EH (cell line): ENCODE measurements at places on chromosomes 2 and 18.

GRCh38 chr2:232674491-232674890 lies 22.6 kb upstream of the GIGYF2 start:
- DNase-seq: no peak

DNA sequence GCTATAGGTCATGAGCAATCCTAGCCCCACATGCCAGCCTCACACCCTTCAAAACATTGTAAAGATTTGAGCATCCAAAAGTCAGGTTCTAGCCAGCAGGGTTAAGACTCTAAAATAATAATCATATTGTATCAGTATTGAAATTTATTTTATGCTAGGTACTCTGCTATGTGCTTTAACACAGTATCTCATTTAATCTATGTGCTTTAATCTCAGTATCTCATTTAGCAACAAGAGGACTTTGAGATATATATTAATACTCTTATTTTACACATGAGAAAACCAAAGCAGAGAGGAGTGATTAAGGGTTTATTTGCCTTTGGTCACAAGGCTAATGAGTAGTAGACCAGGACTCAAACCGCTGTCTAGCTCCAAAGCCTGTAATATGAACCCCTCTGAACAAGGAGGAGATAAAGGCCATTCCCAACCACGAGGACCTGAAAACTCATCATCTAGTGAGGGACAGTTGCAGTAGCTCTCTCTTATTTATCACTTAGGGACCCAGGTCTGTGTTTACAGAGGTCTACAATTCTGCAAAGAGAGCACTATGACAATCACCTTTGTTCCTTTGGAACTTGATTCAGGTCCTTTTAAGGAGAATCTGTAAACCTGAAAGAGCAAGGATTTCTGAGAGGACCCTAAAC lies 116.5 kb upstream of the SERTAD2 start:
- peak; percentile 60 for DNase-seq

GRCh38 chr2:239399433-239399920 lies 1.3 kb downstream of the HDAC4 start:
- peak; percentile 27 for DNase-seq

- no peak for DNase-seq
These were observed 81.6 kb downstream of the AOX1 start for GRCh38 chr2:200667413-200667812.

DNA sequence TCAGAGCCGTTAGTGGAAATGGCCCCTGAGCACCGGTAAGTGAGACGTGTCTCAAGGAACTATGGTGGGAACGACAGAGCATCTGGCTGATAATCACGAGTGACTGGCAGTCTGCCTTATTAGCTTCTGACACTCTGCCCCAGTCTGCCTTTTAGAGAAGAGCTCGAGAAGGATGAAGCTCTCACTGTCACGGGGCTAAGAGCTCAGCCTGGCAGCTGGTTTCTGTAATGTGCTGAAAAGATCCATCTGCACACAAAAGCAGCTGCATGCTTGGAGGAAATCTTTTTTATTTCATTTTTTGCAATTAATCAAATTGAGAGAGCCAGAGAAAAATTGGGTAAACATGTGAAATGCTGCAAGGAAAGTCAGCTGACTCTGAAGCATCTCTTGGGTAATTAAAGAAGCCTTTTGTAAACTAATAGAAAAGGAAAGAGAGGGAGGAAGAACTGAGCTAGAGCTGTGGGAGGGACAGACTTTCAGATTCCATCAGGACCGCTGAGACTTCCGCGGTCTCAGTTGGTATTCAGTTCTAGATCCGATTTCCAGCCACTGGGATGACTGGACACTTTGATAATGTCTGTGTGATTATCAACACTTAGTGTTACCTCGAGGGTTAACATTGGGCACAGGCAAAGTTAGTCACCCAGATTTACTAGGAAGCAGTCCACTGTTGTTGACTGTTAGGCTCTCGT lies 24.4 kb downstream of the MBP start:
- DNase-seq: peak; percentile 93

GRCh38 chr18:48923746-48924629 lies 26.8 kb downstream of the SMAD7 start:
- peak; percentile 83 for DNase-seq

DNA sequence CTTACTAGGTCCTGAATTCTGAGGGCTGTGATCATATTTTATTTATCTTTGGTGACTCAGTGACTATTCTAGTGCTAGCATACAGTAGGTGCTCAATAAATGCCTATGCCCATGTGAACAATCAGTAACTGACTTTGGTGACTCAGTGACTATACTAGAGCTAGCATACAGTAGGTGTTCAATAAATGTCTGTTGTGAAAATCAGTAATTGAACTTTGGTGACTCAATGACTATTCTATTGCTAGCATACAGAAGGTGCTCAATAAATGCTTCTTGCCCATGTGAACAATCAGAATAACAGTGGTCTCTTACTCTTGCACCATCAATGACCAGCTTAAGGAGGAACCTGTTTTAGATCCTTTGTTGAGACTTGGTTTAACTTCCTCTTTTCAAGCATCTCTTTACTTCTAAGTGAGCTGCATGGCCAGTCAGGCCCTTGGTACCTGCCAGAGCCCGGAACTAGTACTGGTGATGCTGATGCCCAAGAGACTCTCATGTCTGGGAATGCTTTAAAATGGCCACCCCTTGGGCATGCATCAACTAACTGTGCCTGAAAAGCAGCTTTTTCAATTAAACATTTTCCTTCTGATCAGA lies 214.9 kb upstream of the SPRED2 start:
- DNase-seq: no peak

DNA sequence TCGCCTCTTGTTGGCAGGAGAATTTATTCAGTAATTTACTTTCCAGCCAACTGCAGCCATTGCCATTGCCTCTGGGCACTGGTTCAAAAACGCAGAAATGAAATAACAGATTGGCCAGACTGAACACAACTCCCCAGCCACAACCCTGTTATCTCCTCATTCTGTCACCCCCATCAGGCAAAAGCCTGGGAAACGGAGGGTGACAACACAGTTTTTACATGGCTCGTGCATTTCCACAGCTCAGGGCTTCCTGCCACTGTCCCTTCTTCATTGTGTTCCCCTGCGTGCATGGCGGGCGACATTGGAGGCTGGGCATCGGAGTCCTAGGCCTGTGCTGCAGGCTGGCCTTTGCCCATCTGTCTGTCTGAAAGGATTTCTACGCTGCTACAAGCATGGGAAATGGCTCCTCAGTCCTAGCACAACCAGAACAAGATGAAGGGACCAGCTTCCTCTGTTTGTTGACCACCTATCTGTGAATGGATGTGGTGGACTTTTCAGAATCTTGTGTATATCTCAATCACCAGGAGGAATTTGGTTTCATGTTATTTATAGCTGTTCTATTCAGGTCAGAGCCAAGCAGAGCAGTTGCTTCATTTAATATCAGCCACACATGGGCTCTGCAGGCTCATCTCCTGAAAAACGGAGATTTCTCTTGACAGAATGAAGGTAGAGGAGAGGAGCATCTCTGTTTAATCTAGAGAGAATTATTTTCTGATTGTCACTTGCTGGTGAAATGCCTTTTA lies 107.0 kb downstream of the MGAT5 start:
- DNase-seq: no peak

DNA sequence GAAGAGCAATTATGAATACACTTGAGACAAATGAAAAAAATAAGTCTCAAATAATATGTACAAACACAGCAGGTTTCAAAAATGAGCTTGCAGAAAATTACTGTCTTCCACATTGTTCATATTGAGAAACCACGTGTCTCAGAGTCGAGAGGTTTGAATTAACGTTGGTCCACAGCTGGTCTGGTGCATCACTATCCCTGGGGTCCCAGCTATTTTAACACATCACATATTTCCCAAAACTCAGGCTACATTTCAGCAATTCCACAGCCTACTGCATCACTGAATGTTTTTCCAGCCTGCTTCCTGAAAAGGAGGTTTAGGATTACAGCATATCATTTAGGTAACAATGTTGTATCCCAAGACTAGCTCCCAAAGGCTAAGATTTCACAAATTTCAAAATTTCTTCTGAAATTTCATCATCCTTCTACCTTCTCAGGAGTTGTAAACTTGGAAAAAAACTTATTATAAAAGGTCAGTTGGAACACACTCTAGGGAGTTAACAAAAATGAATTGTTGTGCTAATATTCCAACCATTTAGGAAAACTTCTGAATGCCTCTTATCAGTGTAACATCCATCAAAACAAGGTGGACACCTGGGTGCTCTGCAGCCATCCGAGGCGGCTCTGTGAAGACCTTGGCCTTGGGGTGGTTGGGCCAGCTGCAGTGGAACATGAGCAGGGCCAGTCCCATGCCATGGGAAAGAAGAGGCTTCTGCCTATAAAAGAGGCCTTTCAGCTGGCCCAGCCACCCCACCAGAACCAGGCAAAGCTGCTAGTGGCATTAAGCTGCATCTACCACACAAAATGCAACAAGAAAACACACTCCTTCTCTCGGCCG lies 198.1 kb upstream of the RBBP8 start:
- peak; percentile 3 for DNase-seq

- DNase-seq: no peak
These were observed 2.7 kb downstream of the KCTD18 start for GRCh38 chr2:200507179-200507578.

GRCh38 chr18:32629981-32630700 lies 142.7 kb downstream of the KLHL14 start:
- no peak for DNase-seq

GRCh38 chr2:69544951-69545350 lies 98.6 kb downstream of the AAK1 start:
- no peak for DNase-seq

- no peak for DNase-seq
These were observed 16.7 kb downstream of the MYCN start for GRCh38 chr2:15956751-15957736.

GRCh38 chr2:85273738-85274731 lies 53.8 kb downstream of the TGOLN2 start:
- DNase-seq: peak; percentile 86

GRCh38 chr2:216694082-216694825 lies 1.1 kb downstream of the IGFBP5 start:
- peak; percentile 56 for DNase-seq

- no peak for DNase-seq
These were observed 47.5 kb upstream of the KCNF1 start for GRCh38 chr2:10864251-10864650.

GRCh38 chr2:235923859-235924674 lies 244.1 kb downstream of the GBX2 start:
- DNase-seq: no peak

- peak; percentile 96 for DNase-seq
These were observed 111.6 kb downstream of the SMAD7 start for GRCh38 chr18:48838921-48839818.

GRCh38 chr18:70377317-70377799 lies 88.5 kb downstream of the SOCS6 start:
- DNase-seq: peak; percentile 32

- DNase-seq: no peak
These were observed 30.4 kb upstream of the KLHL29 start for GRCh38 chr2:23354554-23354953.

- DNase-seq: no peak
These were observed 3.8 kb downstream of the ZFAND2B start for GRCh38 chr2:219210196-219210885.
